Stimulated activated CD4-positive, alpha-beta T cell treated with anti-CD3 and anti-CD28 coated beads, Interleukin-4, amount 100 ng/mL, for 4 hours (primary cell): ENCODE measurements at places on chromosomes 6 and 20.

DNA sequence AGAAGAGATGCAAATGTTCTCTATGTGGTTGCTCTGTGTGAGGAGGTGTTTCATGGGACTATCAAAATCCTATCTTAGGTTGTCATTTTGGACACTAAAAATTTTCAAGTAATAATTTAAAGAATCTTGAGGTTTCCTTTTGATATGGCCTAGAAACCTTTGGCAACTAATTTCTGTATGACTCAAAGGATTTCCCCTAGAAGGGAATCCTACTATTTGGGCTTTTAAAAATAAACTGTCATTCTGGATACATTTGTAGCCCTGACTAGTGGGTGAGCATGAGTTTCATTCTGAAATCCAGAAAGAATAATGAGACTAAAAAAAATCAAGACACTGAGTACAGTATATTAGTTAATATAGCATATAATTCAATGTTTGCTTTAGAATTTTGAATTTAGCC is 25.5 kb upstream of the RAB23 start:
- no peak for DNase-seq

DNA sequence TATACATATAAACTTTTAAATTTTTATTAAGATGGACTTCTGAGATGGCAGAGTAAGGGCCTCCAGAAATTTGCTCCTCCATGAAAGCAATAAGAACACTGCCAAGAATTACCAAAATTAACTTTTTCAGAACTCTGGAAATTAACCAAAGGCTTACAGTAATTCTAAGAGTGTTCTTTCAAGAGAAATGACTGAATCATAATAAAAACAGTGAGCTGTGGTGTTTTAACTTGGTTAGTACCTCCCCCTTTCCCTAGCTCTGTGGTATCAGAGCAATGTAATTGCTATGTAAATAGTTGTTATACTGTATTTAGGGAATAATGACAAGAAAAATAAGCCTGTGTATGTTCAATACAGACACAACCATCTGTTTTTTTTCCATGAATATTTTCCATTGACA is 19.0 kb downstream of the HECA start:
- DNase-seq = no peak

- DNase-seq = no peak
Observed at GRCh38 chr20:37249304-37249703, 12.3 kb downstream of the GHRH start.

DNA sequence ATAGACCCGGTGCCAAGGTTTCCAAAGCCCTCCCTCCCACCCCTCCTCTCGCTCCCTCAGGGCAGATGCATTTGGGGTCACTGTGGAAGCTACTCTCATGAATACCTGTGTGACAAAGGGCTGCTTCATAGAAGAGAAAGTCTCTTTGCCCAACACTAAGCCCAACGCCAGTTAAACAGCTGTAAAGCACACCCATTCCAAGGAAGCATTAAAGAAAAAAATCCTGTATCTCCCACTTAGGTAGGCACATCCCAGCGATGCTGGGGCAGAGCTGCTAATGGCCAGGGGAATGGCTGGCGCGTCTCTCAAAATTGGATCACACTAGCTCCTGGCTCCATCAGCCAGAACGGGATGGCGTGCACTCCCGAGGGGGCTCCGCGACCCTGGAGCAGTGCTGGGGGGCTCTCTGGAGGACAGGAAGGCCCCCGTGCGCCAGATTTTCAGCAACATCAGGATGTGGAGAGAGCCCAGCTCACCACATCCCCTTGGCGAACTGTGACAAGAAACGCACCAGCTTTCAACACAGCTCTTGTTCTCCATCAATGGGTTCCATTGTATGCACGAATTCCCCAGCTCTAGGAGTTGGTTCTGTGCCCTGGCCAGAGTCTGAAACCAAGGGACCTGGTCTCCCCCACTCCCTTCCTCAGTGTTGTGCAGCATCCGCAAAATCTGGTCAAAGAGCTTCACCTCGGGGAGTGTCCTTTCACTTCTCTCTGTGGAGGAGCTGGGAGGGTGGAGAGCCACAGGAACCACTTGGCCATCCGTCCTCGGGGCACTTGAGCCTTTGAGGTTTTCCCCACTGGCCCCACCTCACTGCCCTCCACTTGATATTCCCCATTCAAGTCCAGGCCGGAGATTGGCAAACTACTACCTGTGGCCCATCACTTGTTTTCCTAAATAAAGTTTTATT is 74.1 kb downstream of the TFAP2C start:
- DNase-seq = no peak

- no peak for DNase-seq
Observed at GRCh38 chr6:53944543-53944942, 149.7 kb downstream of the LRRC1 start.

DNA sequence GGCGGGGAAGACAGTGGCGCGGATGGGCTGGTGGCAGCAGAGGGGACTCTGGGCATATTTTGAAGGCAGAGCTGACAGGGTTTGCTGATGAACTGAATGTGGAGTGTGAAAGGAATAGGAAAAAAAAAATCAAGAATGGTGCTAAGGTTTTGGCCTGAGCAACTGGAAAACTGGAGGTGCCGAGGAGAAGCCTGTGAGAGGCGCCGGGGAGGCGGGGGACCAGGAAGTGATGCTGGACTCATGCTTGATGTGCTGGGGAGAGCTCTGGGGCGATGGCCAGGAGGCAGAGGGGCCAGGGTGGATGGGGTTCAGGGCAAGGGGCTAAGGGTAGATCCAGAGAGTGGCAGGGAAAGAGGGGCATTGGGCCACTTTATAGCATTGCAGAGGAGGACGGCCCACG is 55.8 kb downstream of the SULF2 start:
- DNase-seq = no peak

- DNase-seq = no peak
Observed at GRCh38 chr20:56636716-56637115, 7.6 kb downstream of the TFAP2C start.

GRCh38 chr6:118705544-118706491 is 54.4 kb upstream of the CEP85L start:
- no peak for DNase-seq
